Body of pancreas (tissue), 4 donors: ENCODE measurements at places on chromosomes 12 and 14. TPM values are rescaled to one million over a fixed set of nuclear protein-coding genes. Genes with fewer than 3 reads are reported as not detected.
A peak's percentile ranks its signal among the peaks of the same experiment; 100 is the strongest.

OR6C2 gene
- not detected for total RNA-seq

MIP gene
- total RNA-seq: not detected

PZP gene
- total RNA-seq: not detected

FSCB gene
- not detected for total RNA-seq

CEBPE gene
- total RNA-seq: not detected

TEX22 gene
- not detected for total RNA-seq

LHX5 gene
- not detected for total RNA-seq

C12orf60 gene
- not detected for total RNA-seq

TMEM132D gene
- total RNA-seq: under 0.01 TPM

HOMEZ gene
- 8.6 TPM for total RNA-seq

SAV1 gene
- 55.0 TPM for total RNA-seq

TCL1B gene
- total RNA-seq: not detected

GRCh38 chr12:12546314-12546772 is 16.3 kb downstream of the DUSP16 start:
- no peak overlapping the region for H3K27ac ChIP-seq
- no peak for DNase-seq
- no peaks in the 10 kb centered on the region for H3K27me3 ChIP-seq
- H3K4me1 ChIP-seq: peaks cover 15% of the 10 kb centered on the region

DNA sequence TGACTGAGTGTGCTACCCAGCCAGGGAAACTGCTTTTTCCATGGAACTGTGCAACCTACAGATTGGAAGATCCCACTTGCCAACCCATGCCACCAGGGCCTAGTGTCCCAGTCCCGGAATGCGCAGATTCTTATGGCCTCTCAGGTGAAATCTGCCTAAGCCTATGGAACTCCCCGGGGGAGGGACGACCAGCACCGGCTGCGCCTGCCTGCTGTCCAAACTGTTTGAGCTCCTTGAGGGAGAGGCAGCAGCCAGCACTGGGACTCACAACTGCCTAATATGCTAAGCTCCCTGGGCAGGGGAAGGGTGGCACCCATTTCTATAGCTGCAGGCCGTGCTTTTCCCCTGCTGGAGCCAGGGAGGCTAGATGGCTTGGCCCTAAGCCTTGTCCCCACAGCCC is 92.5 kb upstream of the GZMB start:
- DNase-seq: no peak
- H3K27ac ChIP-seq: no peak overlapping the region
- H3K4me1 ChIP-seq: no peaks in the 10 kb centered on the region
- H3K36me3 ChIP-seq: no peaks in the 10 kb centered on the region

DNA sequence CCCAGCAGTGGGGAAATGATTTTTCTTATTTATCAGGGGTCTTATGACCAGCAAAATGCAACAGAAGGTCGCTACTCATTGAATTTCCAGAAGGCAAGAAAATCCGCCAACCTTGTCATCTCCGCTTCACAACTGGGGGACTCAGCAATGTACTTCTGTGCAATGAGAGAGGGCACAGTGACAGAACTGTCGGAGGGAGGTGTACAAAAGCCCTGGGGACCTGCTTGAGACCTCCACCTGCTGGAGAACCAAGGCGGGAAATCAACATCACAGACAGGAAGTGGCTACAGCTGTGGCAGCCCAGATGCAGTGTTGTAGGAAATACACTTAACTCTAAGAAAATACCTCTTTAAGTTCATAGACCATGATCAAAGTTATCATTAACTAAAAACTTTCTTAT is 250.9 kb upstream of the OR4E1 start:
- no peak overlapping the region for H3K4me3 ChIP-seq
- H3K27me3 ChIP-seq: no peaks in the 10 kb centered on the region
- no peak for DNase-seq

DNA sequence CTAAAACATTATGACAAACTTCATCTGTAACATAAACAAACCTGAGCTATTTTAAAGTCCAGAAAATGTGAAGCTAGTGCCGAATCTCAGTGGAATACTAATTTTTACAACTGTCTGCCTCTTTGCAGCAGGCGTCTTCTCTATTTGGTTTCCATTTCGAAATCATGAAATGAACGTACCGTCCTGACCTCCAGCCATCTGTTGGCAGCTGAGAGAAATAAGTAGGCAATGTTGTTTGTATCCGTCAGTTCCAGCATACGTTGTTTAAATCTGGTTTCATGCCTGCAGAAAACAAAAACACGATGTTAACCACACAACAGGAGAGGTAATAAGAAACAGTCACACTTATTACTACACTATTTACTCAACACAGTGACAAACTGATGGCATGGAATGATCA is 54.3 kb upstream of the KCNJ8 start:
- peak; percentile 61 for DNase-seq
- H3K36me3 ChIP-seq: no peaks in the 10 kb centered on the region
- no peak overlapping the region for H3K4me3 ChIP-seq

- DNase-seq: peak; percentile 55
- no peak overlapping the region for H3K4me3 ChIP-seq
- H3K27ac ChIP-seq: no peak overlapping the region
- no peaks in the 10 kb centered on the region for H3K36me3 ChIP-seq
- no peaks in the 10 kb centered on the region for H3K4me1 ChIP-seq
These were observed 57.3 kb downstream of the GALNT16 start for GRCh38 chr14:69317102-69317755.

DNA sequence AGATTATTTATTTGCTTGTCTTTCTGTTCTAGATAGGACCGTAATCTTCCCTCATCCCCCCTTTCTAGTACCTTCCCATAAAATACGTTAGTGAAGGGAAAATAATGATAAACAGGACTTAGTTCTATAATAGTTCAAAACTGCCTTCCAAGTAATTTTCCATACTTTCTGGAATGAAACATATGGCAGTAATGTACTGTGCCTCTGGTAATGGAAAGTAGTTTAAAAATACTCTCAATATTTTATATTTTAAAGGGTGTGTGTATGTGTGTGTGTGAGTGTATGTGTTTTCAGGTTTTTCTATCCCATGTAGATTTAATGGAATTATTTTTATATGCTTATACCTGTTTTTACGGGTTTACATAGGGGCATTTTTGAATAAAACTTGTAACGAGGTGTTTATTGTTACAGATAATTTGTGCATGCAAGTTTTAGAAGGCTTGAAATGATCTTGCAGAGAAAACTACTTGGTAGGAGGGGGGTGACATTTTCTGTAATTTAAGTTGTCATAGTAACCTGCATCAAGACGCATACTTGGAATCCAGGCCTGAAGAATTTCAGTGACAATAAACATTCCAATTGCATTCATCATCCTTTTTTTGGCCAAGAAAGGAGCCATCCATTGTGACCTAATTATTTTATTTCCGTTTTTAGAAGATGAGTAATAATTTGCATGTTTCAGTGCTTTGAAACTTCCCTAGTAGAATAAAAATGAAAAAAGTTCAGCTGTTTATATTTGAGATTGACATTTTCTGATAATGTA is 38.9 kb downstream of the RASSF8 start:
- H3K27ac ChIP-seq: no peak overlapping the region
- peaks cover 11% of the 10 kb centered on the region for H3K4me1 ChIP-seq
- no peak for DNase-seq
- H3K36me3 ChIP-seq: no peaks in the 10 kb centered on the region
- H3K27me3 ChIP-seq: no peaks in the 10 kb centered on the region

DNA sequence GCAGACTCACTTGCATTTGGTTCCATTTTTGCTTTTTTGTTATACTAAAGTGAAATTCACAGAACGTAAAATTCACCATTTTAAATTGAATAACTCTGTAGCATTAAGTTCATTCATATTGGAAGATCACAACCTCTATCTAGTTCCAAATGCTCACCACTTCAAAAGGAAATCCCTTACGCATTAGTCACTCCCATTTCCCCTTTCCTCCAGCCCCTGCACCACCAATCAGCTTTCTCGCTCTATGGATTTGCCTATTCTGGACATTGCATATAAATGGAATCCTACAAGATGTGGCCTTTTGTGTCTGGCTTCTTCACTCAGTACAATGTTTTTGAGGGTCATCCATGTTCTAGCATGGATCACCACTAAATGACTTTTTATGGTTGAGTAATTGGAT is 294.5 kb downstream of the KSR2 start:
- H3K4me1 ChIP-seq: no peaks in the 10 kb centered on the region
- no peak overlapping the region for H3K27ac ChIP-seq
- DNase-seq: no peak
- no peaks in the 10 kb centered on the region for H3K27me3 ChIP-seq
- no peaks in the 10 kb centered on the region for H3K36me3 ChIP-seq

DNA sequence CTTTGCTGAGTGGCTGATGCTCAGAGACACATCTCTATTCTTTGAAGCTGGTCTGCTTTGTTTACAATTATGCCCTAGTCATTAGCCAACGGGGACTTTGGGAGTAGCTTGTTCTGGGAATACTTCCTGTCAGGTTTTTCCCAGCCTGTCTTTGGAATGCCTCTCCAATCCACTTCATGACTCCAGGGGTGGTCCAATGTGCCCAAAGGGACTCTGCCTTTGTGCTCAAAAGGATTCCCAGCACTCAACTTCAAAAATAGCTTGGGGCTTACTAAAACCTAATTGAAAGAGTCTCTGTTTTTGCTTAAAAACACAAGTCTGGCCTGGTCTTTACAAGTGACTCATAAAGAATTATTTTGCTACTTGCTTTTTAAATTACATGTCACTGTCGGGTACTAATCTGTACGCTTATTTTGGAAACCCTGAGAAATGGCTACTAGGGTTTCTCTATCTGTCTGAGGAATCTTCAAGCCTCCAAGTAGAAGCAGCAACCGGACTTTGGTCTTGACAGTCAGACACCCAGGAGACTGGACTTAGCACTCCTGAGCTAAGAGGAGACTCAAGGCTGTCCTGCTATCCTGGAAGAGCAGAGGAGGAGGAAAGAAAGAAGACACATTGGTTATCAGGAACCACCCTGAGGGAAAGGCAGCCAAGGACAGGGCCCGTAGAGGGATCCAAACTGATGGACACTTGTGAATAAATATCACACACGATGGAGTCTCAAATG is 20.7 kb downstream of the PHLDA1 start:
- H3K36me3 ChIP-seq: no peaks in the 10 kb centered on the region
- no peaks in the 10 kb centered on the region for H3K27me3 ChIP-seq
- no peak overlapping the region for H3K27ac ChIP-seq
- no peak for DNase-seq
- no peak overlapping the region for H3K4me3 ChIP-seq
- H3K4me1 ChIP-seq: peaks cover 5% of the 10 kb centered on the region

DNA sequence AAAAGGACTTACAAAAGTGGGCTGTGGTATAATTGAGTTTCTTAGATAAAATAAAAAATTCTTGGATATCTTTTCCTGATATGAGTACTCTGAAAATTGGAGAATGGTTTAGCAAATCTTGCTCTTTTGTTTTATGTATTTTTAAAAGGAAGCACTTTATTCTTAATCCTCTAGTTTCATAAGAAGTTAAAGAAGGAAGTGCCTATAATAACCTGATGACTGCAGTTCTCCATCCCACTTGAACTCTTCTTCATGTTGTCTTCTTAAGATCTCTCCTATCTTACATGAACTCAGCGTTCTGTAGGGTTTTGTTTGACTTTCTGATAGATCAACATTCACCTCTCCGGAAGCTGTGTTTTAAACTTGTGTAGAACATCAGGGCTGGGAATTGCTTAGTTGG is 271.0 kb downstream of the ERC1 start:
- H3K36me3 ChIP-seq: no peaks in the 10 kb centered on the region
- no peak overlapping the region for H3K27ac ChIP-seq
- no peak overlapping the region for H3K4me3 ChIP-seq
- DNase-seq: no peak

DNA sequence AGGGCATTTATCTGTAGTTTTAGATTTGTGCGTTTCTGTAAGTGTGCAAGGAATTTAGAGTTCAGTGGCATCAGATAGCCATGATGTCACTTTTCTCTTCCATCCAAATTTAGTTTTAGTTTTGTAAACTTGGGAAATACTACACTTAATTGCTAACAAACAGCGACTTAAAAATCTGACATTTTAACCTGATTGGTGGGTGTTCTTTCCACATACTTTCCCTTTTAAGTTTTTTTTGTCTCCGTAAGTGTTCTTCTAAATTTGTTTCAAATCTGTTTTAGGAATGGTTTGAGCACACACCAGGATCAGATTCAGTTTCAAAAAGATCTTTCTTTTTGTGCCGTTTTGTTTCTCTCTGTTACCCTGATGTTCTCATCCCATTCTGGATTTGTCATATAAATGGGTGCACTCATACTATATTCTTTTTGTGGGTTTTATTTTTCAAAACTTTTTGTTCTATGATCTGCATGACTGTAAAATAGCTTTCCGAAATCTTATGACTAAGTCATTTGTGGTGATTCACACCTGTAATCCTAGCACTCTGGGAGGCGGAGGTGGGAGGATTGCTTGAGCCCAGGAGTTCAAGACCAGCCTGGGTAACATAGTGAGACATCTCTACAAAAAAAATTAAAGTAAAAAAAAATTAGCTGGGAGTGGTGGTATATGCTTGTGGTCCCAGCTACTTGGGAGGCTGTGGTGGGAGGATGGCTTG is 58.9 kb downstream of the FBXO34 start:
- H3K27ac ChIP-seq: no peak overlapping the region
- H3K36me3 ChIP-seq: no peaks in the 10 kb centered on the region

GRCh38 chr14:69460093-69460701 is 24.3 kb upstream of the PLEKHD1 start:
- no peaks in the 10 kb centered on the region for H3K27me3 ChIP-seq
- H3K4me3 ChIP-seq: no peak overlapping the region
- no peak overlapping the region for H3K27ac ChIP-seq

- peaks cover 37% of the 10 kb centered on the region for H3K36me3 ChIP-seq
- H3K4me1 ChIP-seq: no peaks in the 10 kb centered on the region
- no peaks in the 10 kb centered on the region for H3K27me3 ChIP-seq
These were observed 198.2 kb upstream of the RGS6 start for GRCh38 chr14:71734076-71734475.

DNA sequence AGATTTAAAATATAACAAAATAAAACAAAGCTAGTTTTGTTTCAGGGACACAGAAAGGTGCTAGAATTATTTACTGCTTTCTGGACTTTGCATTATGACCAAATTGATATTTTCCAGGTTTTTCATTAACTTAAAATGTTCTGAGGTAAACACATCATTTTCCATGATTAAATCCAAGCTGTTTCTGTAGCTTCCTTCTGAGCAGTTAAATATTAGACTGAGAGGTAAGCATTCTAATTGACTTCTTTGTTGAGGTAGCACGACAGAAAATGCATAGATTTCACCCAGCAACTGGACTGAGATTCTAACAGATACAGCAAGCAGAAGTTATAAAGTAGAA is 98.3 kb downstream of the BMP4 start:
- H3K27ac ChIP-seq: no peak overlapping the region
- no peaks in the 10 kb centered on the region for H3K36me3 ChIP-seq
- DNase-seq: no peak
- H3K27me3 ChIP-seq: no peaks in the 10 kb centered on the region

GRCh38 chr12:94616203-94616729 is 34.1 kb downstream of the TMCC3 start:
- no peaks in the 10 kb centered on the region for H3K36me3 ChIP-seq
- H3K4me3 ChIP-seq: no peak overlapping the region
- H3K4me1 ChIP-seq: peaks cover 17% of the 10 kb centered on the region

DNA sequence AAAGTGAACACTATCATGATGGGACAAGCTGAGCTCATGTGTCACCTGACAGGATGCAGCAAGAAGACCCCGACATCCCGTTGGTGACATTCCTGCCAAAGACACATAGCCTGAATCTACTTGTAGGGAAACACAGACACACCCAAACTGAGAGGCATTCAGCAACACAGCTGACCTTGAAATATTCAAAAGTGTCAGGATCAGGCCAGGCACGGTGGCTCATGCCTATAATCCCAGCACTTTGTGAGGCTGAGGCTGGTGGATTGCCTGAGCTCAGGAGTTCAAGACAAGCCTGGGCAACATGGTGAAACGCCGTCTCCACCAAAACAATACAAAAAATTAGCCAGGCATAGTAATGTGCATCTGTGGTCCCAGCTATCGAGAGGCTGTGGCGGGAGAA is 232.0 kb upstream of the PLXNC1 start:
- H3K4me1 ChIP-seq: no peaks in the 10 kb centered on the region
- no peaks in the 10 kb centered on the region for H3K27me3 ChIP-seq
- no peak overlapping the region for H3K4me3 ChIP-seq
- no peaks in the 10 kb centered on the region for H3K36me3 ChIP-seq
